Stimulated activated CD8-positive, alpha-beta memory T cell treated with anti-CD3 and anti-CD28 coated beads, Interleukin-4, amount 100 ng/mL, for 1 hour (primary cell): ENCODE measurements at places on chromosomes 1 and 21.

DNA sequence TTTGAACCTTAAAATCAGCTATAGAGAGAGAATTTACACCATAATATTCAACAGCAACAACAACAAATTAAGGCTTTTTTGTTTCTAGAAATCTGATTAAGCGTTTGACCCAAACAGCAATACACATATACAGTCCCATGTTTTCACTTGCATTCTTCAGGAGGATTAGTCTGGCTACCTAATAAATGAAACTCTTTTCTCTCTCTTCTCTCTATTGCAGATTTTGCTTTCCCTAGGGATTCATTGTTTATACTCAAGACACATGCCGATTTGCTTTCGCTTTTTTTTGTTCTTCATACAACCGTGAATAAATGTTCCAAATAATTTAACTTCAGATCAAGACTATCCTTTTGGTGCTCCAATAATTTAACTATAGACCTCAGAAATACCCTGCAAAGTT lies 162.4 kb upstream of the PTBP2 start:
- no peak for DNase-seq

- DNase-seq, result no peak
Measured at GRCh38 chr1:150928286-150928685, 2.1 kb downstream of the SETDB1 start.

GRCh38 chr1:203037509-203038190 lies 11.4 kb downstream of the PPFIA4 start:
- no peak for DNase-seq

- no peak for DNase-seq
Measured at GRCh38 chr1:211616231-211616964, 37.4 kb upstream of the SLC30A1 start.

DNA sequence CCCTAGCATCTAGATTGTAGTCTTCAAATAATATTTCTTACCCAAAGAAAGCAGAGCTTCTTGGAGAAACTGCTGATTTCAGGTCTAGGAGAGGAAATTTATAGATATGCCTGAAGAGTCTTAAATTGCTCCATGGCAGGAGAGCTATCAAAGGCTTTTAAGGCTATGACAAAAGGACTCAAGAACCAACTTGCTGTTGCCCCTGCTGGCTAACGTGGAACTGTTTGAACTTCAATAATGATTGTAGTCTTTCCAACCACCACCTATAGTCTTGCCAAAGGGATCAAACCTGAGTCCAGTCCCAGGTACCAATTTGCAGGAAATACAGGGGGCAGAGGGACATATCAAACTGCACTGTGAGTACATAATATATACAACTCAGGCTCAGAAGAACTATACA lies 336.2 kb upstream of the ESRRG start:
- DNase-seq, result no peak

DNA sequence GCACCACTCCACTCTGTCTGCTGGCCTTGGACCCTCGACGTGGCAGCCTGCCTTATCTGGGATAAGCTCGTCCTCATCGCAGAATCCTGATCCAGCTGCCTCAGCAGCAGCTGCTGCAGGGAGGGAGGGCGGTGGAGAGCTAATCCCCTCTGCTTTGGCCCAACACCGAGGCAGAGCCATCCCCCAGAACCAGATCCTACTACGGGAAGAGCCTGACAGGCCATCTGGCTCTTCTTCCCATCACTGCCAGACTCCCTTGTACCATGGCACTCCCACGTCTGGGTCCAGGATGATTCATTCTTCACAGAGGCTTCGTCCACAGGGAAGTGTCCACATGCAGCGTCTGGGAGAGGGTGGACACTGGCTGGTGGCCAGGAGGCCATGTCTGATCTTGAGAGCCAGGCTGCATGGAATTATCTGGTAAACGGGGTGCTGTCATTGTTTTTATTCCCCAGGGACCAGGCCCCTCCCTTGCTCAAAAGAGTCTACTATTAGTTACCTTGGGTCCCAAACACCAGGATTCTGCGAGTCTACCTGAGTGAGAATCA lies 14.6 kb upstream of the PKP1 start:
- no peak for DNase-seq

GRCh38 chr1:12197483-12197880 lies 30.7 kb downstream of the TNFRSF1B start:
- DNase-seq, result no peak

DNA sequence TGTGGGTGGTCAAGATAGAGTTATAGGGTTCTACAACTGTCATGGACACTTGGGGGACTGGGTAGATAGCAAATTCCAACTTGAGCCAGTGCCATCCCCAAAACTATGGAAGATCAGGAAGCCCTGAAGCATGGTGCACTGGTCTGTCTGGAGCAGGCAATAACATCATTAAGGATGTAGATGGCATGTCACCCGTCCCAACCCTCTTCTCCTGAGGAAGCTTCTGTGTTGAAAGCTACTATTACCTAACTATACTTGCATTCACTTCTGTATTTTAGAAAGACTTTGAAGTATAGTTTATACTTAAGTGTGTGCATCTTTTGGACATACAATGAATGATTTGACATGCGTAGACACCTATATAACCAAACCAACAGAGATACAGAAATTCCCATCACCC lies 32.9 kb downstream of the RABIF start:
- DNase-seq, result no peak

DNA sequence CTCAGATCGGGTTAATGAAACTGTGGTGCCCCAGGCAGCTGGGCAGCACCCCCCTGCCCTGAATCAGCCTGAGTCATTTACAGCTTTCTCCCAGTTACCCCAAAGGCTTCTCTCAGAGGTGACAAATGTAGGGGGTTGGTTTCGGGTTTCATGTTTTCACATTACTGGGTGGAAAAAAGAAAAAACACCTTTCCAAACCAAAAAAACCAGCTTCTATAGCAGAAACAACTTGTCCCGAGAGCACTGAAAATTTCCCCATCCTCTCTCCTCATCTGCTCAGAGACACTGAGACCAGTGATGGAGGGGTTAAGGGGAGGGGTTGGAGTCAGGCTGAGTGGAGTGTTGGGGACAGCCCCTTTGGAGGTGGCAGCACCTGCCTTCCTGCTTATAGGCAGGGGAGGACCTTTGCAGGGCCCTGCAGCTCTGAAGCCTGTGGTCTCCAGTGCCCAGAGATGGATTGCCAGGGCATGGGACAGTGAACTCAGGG lies 15.6 kb downstream of the UTP11 start:
- DNase-seq, result no peak

GRCh38 chr1:24409535-24409934 lies 4.0 kb downstream of the STPG1 start:
- no peak for DNase-seq

GRCh38 chr1:59880735-59881134 lies 45.8 kb downstream of the CYP2J2 start:
- no peak for DNase-seq

DNA sequence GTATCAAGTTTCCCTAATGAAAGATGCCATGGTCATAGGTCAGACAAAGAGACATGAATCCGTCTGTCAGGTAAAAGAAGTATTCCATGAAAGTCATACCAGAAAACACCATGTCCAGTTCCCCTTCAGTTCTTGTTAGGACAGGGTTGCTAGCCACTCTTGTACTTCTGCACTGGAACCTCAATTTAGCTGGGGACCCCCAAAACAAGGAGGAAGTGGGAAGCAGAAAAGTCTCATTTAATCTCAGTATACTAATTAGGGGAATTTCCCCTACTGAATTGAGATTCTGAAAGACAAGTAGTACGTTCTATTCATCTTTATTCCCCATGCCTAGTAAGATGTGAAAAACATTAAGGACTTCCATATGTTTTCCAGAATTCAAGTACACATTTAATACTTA lies 1289.9 kb upstream of the B3GALT2 start:
- no peak for DNase-seq

DNA sequence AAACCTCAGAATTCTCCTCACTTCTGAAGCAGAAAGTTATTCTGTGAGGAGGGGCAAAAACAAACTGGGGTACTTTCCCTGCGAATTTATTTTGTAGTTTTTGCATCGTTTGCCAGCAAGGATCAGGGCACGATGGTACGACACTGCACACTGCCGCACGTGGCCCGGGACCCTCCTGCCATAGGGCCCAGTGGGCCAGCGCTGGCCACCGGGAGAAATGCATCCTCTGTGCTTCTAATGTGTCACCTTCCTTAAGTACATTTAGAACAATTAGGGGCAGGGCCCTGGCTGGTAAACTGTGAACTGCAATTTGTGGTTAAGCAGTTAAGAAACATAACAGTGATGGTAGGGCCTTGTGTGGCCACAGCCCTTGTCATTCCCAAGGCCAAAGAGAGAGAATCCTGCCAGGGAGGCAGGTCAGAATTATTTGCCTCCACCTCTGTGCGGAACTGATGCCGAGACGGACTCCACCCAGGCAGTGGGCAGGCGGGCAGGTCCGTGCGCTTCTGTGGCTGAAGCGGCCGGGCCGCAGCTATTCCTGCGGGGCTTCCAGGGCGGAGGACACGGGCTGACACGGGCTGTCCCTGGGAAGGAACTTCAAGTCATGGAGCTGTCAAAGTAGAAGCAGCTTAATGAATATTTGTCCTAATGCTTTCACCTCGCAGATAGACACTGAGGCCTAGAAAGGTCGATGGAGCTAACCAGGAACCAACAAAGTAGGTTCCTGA lies 12.5 kb downstream of the GPR137B start:
- no peak for DNase-seq

DNA sequence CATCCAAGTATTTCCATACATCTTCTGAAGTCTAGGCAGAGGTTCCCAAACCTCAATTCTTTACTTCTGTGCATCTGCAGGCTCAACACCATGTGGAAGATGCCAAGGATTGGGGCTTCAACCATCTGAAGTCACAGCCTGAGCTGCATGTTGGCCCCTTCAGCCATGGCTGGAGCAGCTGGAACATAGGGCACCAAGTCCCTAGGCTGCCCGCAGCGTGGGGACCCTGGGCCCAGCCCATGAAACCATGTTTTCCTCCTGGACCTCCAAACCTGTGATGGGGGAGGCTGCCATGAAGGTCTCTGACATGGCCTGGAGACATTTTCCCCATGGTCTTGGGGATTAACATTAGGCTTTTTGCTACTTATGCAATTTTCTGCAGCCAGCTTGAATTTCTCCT lies 729.8 kb downstream of the KCNT2 start:
- DNase-seq, result no peak

DNA sequence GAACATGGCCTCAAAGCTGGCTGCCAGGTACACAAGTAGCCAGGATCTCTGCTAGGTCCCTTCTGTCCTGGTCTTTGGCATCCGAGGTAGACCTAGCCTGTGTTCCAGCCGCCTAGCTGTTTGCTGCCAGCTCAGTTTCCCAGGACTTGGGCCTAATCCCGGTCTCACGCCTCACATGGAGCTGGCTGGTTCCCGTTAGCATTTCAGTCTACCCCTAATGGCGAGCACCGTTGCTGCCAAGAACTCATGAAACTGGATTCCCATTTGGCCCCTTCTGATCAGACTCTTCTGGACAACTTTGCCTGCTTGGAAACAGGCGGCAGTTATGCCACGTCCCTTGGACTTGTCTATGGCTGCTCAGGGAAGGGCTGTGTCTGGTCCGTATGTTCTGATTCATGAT lies 26.2 kb upstream of the HHAT start:
- no peak for DNase-seq

DNA sequence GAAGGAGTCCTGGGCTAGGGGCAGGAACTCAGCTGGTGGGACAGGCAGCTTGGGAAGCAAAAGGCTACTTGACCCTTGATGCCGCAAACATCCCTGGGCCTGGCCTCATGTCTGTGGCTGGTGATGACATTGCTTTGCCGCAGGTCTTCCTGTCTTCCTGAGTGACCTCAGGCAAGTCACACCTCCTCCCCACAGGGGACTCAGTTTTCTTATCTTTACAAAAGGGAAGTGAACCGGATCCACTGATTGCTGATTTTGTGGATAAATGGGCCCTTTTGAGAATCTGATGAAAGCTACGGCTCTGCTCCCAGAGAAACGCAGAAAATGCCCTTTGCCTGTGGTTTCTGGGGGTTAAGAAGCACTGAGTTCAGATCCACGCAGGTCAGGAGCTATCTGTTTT lies 20.7 kb downstream of the PLOD1 start:
- no peak for DNase-seq

- no peak for DNase-seq
Measured at GRCh38 chr1:52237430-52237829, 95.5 kb downstream of the ZFYVE9 start.

DNA sequence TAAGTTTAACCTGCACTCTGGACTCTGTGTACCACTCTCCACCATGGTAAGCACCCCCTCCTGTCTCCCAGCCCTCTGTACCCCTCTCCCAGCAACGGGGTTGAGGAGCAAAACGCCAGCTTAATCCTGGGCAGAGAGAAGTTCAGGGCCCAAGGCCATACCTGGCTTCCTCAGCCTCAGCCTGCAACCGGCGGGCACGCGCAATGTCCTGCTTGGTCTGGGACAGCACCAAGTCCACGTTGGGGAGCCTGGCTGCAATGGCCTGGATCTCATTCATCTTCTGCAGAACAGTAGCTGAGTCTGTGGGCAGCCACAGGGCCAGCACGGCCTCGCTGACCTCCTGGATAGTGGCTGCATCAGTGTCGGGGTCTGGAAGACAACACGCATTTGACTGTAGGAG lies 33.9 kb downstream of the LAMB3 start:
- DNase-seq, result no peak

DNA sequence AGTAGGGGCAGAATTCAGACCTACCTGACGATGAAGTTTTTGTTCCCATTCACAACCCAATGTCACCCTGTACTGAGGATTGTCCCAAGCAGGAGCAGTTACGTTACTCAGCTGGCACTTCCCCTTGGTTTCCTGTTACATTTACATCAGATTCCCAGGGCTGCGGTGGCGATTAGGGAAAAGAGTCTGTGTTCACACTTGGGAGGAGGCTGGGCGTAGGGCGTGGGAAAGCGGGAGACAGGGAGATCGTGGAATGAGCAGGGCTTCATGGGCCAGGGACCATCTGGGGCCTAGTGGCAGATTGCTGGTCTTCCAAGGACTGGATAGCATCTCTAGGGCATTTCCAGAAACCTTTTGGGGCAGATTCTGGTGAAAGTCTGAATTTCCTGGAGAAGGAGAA lies 39.0 kb downstream of the TBX19 start:
- no peak for DNase-seq

DNA sequence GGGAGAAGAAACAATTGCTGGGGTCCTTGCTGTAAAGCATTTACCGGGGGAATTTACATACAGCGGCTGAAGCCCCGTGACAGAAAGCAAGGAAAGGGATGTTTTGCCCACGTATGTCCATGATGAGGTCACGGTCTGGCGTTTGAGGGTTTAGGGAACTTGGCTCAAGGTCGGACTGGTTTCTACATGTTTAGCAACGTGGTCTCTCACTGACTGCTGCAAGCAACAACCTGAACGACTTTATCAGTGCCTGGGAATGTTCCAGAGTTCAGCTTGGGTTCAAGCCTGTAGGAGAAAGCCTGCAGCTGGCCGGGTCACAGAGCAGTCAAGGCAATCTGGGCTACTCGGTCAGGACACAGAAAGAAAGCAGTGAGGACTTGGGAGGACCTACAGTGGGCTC lies 323.3 kb downstream of the AJAP1 start:
- DNase-seq, result no peak
